Endothelial cell of coronary artery (primary cell): ENCODE measurements at places on chromosomes 7 and 10. TPM values are rescaled to one million over a fixed set of nuclear protein-coding genes. Genes with fewer than 3 reads are reported as not detected.

Gene TMEM270
- total RNA-seq, result not detected in 2 replicates

Gene ZNF786
- total RNA-seq, result 6.6 and 6.8 TPM in 2 replicates

Gene FGFBP3
- total RNA-seq, result 0.09 and 0.19 TPM in 2 replicates

Gene NPC1L1
- total RNA-seq, result not detected in 2 replicates

Gene OR2A5
- total RNA-seq, result not detected in 2 replicates

Gene PRSS2
- total RNA-seq, result 2.0 TPM in 1 of 2 replicates, not detected in the other

Gene OPN4
- total RNA-seq, result not detected in 2 replicates

Gene TDRD1
- not detected in 2 replicates for total RNA-seq

Gene USP54
- total RNA-seq, result 4.7 and 9.6 TPM in 2 replicates

Gene ABCB1
- 3.0 and 9.8 TPM in 2 replicates for total RNA-seq

Gene CRHR2
- not detected in 2 replicates for total RNA-seq

Gene HOXA7
- total RNA-seq, result 0.45 and 1.0 TPM in 2 replicates

Gene NFE2L3
- 32.2 and 55.4 TPM in 2 replicates for total RNA-seq

Gene ADAMTS14
- 0.19 TPM in 1 of 2 replicates, not detected in the other for total RNA-seq

Gene SAMD9L
- total RNA-seq, result 9.9 and 15.0 TPM in 2 replicates

Gene NOM1
- 25.8 and 26.5 TPM in 2 replicates for total RNA-seq

Gene MOGAT3
- not detected in 2 replicates for total RNA-seq

Gene ZNF92
- 6.9 and 9.8 TPM in 2 replicates for total RNA-seq

Gene ITPRID1
- not detected in 2 replicates for total RNA-seq

Gene ITGB8
- 6.7 and 7.1 TPM in 2 replicates for total RNA-seq

Gene UCN3
- not detected in 2 replicates for total RNA-seq

Gene OR6B1
- 0.09 TPM in 1 of 2 replicates, not detected in the other for total RNA-seq

Gene CALHM3
- total RNA-seq, result not detected in 2 replicates

Gene TMEM178B
- total RNA-seq, result 0.75 TPM in 1 of 2 replicates, not detected in the other

Gene PPP1R3C
- 0.72 and 8.2 TPM in 2 replicates for total RNA-seq
